Heart right ventricle (tissue), 16 donors: ENCODE measurements at places on chromosomes 5 and 9. TPM values are rescaled to one million over a fixed set of nuclear protein-coding genes. Genes with fewer than 3 reads are reported as not detected.

DNA sequence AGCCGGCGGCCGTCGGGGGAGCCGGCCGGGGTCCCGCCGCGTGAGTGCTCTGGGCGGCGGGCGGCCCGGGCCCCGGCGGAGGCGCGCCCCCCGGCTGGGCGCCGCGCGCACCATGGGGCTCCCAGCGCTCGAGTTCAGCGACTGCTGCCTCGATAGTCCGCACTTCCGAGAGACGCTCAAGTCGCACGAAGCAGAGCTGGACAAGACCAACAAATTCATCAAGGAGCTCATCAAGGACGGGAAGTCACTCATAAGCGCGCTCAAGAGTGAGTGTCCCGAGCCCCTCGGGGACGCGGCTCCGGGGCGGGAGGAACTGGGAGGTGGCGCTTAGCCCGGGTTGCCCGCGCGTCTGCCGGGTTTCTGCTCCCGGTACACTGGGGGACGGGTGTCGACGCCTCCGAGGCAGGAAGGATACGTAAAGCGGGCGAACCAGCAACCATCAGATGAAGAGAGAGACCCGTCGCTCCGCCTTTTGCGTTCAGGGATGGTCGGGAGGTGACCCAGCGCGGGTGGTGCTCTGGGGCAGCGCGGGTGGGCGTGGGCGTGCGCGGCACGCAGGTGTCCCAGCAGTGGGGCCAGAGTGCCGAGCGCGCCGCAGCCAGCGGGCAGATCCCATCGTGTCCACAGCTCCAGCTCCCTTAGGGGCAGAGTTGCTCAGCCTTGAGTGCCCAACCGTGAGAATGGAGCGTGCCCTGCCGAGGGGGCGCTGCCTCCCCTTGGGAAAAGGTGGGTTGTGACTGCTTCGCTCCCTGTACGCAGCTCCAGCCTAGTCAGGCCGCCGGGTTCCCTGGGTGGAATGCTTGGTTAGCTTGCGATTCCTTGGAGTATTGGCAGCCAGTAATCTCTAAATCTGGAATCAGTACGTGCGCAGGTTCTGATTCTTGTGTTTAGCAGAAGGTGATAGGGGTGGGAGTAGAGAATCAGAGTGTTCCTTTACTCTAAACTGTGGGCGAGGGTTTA, 753 bp downstream of the ARHGAP26 start:
- DNase-seq, result peak; percentile 67
- H3K4me3 ChIP-seq, result peak overlapping the region; percentile 73
- H3K27me3 ChIP-seq, result no peaks in the 10 kb centered on the region
- no peaks in the 10 kb centered on the region for H3K36me3 ChIP-seq
- peak overlapping the region; percentile 91 for H3K27ac ChIP-seq

DNA sequence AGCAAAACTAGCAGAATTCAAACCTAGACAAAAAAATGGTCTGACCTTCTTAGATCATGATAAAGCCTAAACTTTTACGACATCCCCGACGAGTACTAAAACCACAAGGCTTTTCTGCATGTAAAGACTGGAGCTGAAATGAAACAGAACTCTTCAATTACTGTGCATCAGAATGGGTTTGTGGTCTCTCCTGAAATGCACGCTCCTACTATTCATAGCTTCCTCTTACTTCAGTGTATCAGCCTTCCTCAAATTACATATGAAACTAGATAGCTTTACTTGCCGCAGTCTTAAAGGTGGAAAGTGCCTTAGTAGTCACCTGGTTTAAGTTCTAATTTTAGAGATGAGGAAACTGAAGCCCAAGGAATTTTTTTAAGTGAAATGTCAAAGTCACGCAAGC, 24.6 kb upstream of the MED10 start:
- H3K4me3 ChIP-seq, result no peak overlapping the region
- H3K4me1 ChIP-seq, result no peaks in the 10 kb centered on the region
- H3K27ac ChIP-seq, result no peak overlapping the region
- peaks cover 6% of the 10 kb centered on the region for H3K27me3 ChIP-seq
- DNase-seq, result no peak

RPL37 gene
- total RNA-seq, result 530 TPM

DNA sequence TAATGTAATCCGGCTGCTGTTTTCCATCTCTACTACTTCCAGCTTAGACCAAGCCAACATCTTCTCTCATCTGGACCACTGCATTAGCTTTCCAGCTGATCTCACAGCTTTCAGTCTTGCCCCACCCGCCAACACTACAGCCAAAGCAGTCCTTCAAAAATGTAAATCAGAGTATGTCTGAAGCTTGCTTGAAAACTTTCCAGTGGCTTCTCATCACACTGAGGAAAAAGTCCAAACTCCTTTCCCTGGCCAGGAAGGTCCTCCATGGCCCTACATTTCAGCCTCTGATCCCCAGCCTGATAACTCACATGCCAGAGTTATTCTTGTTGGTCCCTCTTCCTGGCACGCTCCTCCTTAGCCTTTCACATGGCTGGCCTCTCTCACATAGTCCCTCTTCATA, 38.5 kb downstream of the TTC1 start:
- H3K4me3 ChIP-seq, result no peak overlapping the region
- no peak for DNase-seq
- no peak overlapping the region for H3K27ac ChIP-seq
- H3K27me3 ChIP-seq, result no peaks in the 10 kb centered on the region

GRCh38 chr5:83331842-83332241, 139.7 kb upstream of the VCAN start:
- no peak for DNase-seq
- H3K4me3 ChIP-seq, result no peak overlapping the region
- no peaks in the 10 kb centered on the region for H3K4me1 ChIP-seq

CENPH gene
- 2.6 TPM for total RNA-seq

PRRX2 gene
- 0.49 TPM for total RNA-seq

- peak; percentile 61 for DNase-seq
- H3K4me3 ChIP-seq, result peak overlapping the region; percentile 99
- no peaks in the 10 kb centered on the region for H3K36me3 ChIP-seq
- peaks cover 17% of the 10 kb centered on the region for H3K4me1 ChIP-seq
Observed at GRCh38 chr5:180070756-180071530, 616 bp downstream of the RNF130 start.

PTGR1 gene
- 41.7 TPM for total RNA-seq

GRCh38 chr5:160175438-160176218, 53.7 kb upstream of the FABP6 start:
- no peaks in the 10 kb centered on the region for H3K4me1 ChIP-seq
- peak; percentile 35 for DNase-seq
- no peak overlapping the region for H3K27ac ChIP-seq
- no peaks in the 10 kb centered on the region for H3K36me3 ChIP-seq
- H3K4me3 ChIP-seq, result no peak overlapping the region

TRIO gene
- total RNA-seq, result 47.2 TPM

- no peak for DNase-seq
- no peak overlapping the region for H3K27ac ChIP-seq
- no peaks in the 10 kb centered on the region for H3K4me1 ChIP-seq
- H3K27me3 ChIP-seq, result peaks cover 28% of the 10 kb centered on the region
Observed at GRCh38 chr9:115596746-115597080, 478.8 kb upstream of the TNC start.

GRCh38 chr5:142200387-142200786, 91.8 kb downstream of the NDFIP1 start:
- H3K4me1 ChIP-seq, result no peaks in the 10 kb centered on the region
- H3K36me3 ChIP-seq, result no peaks in the 10 kb centered on the region
- no peak overlapping the region for H3K4me3 ChIP-seq
- DNase-seq, result no peak
- no peaks in the 10 kb centered on the region for H3K27me3 ChIP-seq

GRCh38 chr9:72477930-72478518, 43.4 kb upstream of the TMC1 start:
- H3K27me3 ChIP-seq, result no peaks in the 10 kb centered on the region
- no peaks in the 10 kb centered on the region for H3K36me3 ChIP-seq
- no peak overlapping the region for H3K4me3 ChIP-seq

GRCh38 chr5:171342362-171343111, 33.5 kb downstream of the TLX3 start:
- no peak overlapping the region for H3K4me3 ChIP-seq
- H3K27me3 ChIP-seq, result no peaks in the 10 kb centered on the region
- no peak overlapping the region for H3K27ac ChIP-seq
- no peaks in the 10 kb centered on the region for H3K36me3 ChIP-seq
- H3K4me1 ChIP-seq, result no peaks in the 10 kb centered on the region

ANKRD18A gene
- 3.3 TPM for total RNA-seq

DNA sequence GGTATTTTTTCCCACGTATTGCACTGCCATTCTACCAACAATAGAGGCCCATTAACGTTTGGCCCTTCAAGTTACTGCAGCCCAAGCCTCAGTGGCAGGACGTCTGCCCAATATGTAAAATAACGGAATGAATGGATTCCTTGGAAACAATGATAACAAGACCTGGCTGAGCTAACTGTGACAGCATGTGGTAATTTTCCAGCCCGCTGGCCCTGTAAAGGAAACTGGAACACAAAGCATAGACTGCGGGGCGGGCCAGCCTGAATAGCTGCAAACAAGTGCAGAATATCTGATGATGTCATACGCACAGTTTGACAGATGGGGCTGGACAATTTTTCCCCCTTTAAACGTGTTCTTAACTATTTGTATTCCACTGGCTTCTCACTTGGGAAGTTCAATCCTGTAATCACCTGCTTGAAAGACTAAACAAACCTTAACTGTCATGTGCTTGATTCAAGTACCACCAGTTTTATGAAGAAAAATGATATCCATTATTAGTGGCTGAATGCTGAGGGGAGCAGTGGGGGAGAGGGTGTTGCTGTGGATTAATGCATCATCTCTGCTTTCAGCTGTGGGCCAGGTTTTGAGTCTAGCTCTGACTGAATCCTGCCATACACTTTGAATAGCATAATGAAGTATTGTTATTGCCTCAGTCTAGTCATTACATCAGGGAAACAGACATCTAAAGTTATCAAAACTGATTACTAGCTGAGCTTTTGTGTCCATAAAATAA, 323.9 kb downstream of the TMEM161B start:
- H3K27ac ChIP-seq, result no peak overlapping the region
- H3K27me3 ChIP-seq, result no peaks in the 10 kb centered on the region
- no peaks in the 10 kb centered on the region for H3K4me1 ChIP-seq
- DNase-seq, result peak; percentile 52

GRIN3A gene
- 0.62 TPM for total RNA-seq

GRCh38 chr5:95923918-95924544, 37.6 kb downstream of the ELL2 start:
- H3K36me3 ChIP-seq, result no peaks in the 10 kb centered on the region
- no peak for DNase-seq
- no peaks in the 10 kb centered on the region for H3K27me3 ChIP-seq
- H3K27ac ChIP-seq, result peak overlapping the region; percentile 7
- H3K4me3 ChIP-seq, result no peak overlapping the region

GRCh38 chr5:39373791-39374190, 9.5 kb upstream of the C9 start:
- no peak overlapping the region for H3K4me3 ChIP-seq
- H3K27ac ChIP-seq, result no peak overlapping the region
- no peaks in the 10 kb centered on the region for H3K4me1 ChIP-seq
- no peak for DNase-seq

- H3K4me3 ChIP-seq, result no peak overlapping the region
- H3K36me3 ChIP-seq, result no peaks in the 10 kb centered on the region
- peaks cover 47% of the 10 kb centered on the region for H3K27me3 ChIP-seq
- peaks cover 13% of the 10 kb centered on the region for H3K4me1 ChIP-seq
Observed at GRCh38 chr5:175867587-175868347, 3.6 kb upstream of the CPLX2 start.

DNA sequence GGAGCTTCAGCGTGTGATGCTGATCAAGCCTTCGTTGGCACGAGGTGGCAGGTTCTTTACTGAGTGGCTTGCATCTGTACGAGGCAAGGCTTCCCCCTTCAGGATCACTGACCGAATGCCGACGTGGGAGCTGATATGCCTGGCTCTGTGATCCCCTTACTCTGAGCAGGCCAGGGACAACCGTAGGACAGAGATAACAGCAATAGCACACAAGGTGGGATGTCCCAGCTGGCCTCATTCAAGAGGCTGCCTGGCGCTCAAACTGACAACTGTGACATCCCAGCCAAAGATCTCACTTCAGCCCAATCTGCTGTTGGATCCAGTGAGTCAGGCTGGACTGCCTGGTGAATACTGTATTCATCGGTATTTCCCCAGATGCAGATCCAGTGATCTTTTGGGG, 199.4 kb upstream of the PANK3 start:
- no peaks in the 10 kb centered on the region for H3K36me3 ChIP-seq
- no peak for DNase-seq
- no peak overlapping the region for H3K4me3 ChIP-seq
- H3K27ac ChIP-seq, result no peak overlapping the region
- no peaks in the 10 kb centered on the region for H3K27me3 ChIP-seq

- no peak overlapping the region for H3K4me3 ChIP-seq
- H3K27ac ChIP-seq, result no peak overlapping the region
- H3K4me1 ChIP-seq, result no peaks in the 10 kb centered on the region
- DNase-seq, result no peak
Observed at GRCh38 chr9:84466580-84467285, 126.2 kb upstream of the SLC28A3 start.

SHOC1 gene
- total RNA-seq, result not detected

DNA sequence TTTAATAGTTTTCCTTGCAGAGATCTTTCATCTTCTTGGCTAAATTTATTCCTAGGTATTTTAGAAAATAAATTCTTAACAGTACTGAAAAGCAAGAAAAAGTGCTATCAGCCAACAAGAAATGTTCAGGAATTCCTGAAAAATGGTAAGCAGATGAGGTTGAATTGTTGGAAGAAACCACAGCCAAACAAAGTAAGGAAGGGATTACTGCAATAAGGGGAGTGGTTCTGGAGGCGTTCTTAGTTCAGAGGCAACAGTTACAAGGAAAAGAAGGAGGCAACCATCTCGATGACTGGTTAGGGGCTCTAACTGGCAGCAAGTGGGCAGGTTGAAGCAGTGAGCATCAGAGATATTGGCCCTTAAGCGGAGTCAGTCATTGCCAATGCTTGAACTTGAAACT, 12.8 kb upstream of the OR13J1 start:
- no peaks in the 10 kb centered on the region for H3K4me1 ChIP-seq
- DNase-seq, result no peak
- H3K27me3 ChIP-seq, result no peaks in the 10 kb centered on the region
- H3K27ac ChIP-seq, result no peak overlapping the region
- H3K4me3 ChIP-seq, result no peak overlapping the region
- H3K36me3 ChIP-seq, result no peaks in the 10 kb centered on the region

DNA sequence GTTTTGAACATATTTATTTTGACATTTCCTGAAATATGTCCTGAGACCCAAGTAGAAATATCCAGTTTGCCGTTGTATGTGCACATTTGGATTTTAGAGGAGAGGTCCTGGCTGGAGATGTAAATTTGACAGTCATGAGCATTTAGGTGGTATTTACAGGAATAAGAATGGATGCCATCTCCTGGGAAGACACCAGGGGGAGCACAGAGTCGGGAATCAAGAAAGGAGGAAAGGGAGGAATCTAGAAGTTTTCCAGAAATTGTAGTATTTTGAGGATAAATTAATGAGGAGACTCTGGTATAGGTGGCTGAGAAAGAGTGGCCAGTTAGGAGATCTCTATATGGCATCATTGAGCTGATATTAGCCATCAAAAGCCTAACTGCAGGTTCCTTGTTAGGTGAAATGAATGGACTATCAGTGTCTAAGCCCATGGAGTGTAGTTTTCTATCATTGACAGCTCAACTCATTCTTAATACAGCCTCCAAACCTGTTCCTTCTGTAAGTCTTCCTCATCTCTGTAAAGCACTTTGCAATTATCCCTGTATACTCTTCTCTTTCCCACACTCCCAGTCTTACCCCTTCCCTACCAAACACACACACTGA, 7.2 kb downstream of the GAPT start:
- H3K36me3 ChIP-seq, result no peaks in the 10 kb centered on the region
- H3K4me1 ChIP-seq, result no peaks in the 10 kb centered on the region
- no peaks in the 10 kb centered on the region for H3K27me3 ChIP-seq
- DNase-seq, result no peak

GRCh38 chr5:154109416-154110106, 70.8 kb downstream of the MFAP3 start:
- no peak overlapping the region for H3K27ac ChIP-seq
- no peak overlapping the region for H3K4me3 ChIP-seq
- no peak for DNase-seq
- H3K27me3 ChIP-seq, result no peaks in the 10 kb centered on the region
